ENCODE measurements at places on chromosomes 11 and 22.

- no peak for DNase-seq
Observed at GRCh38 chr11:119854521-119854920, 125.5 kb upstream of the NECTIN1 start.

- DNase-seq = no peak
Observed at GRCh38 chr11:40037005-40037404, 1422.4 kb downstream of the LRRC4C start.

GRCh38 chr11:1918436-1919315 lies 827 bp upstream of the TNNT3 start:
- DNase-seq = peak; percentile 8

- DNase-seq = peak; percentile 11
Observed at GRCh38 chr11:106697058-106697457, 321.2 kb downstream of the GUCY1A2 start.

DNA sequence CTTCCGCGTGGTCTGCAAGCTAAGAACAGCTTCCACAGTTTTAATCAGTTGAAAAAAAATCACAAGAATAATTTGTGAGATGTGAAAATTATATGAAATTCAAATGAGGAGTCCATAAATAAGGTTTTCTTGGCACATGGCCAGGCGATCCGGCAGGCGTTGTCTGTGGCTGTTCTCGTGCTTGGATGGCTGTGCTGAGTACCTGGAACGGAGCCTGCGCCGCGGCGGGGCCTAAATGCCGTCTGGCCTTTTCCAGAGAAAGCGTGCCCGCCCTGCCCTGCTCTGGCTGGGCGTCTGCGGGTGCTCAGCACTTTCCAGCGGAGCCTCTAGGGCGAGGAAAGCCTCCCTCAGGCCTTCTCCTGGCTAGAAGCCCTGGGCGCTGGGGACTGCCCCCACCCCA lies 41.8 kb downstream of the OSBPL5 start:
- no peak for DNase-seq

- DNase-seq = peak; percentile 94
Observed at GRCh38 chr11:70481625-70482528, 83.5 kb downstream of the CTTN start.

DNA sequence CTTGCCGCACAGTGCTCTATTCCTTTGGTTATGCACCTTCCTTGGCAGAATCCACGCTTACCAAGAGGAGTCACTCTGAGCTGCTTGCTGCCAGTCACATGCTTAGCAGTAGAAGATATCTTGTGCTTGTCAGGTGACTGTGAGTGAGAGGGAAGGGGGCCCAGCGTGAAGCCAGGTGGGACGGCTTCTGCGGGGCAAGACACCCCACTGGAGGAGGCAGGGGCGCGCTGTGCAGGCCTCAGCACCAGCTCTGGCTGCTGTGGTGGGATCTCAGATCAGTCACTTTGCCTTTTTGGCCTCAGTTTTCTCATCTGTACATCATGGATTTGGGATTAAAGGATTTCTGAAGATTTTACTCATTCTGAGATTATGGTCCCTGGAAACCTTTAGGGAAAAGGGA lies 63.9 kb upstream of the B3GAT1 start:
- no peak for DNase-seq

DNA sequence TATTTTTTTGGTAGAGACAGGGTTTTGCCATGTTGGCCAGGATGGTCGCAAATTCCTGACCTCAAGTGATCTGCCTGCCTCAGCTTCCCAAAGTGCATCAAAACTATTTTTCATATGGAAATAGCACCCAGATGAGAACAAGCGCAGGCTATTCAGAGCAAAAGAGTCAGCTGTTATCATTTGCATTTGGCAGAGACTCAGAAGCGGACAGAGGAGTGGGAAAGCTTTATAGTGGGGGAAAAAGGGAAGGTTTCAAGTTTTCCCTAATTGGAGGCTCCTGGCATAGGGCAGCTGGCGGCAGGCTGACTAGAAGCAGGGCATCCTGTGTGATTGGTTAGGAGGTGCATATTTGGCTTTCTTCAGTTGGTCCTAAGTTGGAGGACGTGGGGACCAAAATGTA lies 20.2 kb downstream of the ATG13 start:
- no peak for DNase-seq

GRCh38 chr22:39144101-39144767 lies 8.2 kb downstream of the CBX7 start:
- DNase-seq = peak; percentile 17

GRCh38 chr11:115164774-115165173 lies 339.4 kb downstream of the CADM1 start:
- no peak for DNase-seq

DNA sequence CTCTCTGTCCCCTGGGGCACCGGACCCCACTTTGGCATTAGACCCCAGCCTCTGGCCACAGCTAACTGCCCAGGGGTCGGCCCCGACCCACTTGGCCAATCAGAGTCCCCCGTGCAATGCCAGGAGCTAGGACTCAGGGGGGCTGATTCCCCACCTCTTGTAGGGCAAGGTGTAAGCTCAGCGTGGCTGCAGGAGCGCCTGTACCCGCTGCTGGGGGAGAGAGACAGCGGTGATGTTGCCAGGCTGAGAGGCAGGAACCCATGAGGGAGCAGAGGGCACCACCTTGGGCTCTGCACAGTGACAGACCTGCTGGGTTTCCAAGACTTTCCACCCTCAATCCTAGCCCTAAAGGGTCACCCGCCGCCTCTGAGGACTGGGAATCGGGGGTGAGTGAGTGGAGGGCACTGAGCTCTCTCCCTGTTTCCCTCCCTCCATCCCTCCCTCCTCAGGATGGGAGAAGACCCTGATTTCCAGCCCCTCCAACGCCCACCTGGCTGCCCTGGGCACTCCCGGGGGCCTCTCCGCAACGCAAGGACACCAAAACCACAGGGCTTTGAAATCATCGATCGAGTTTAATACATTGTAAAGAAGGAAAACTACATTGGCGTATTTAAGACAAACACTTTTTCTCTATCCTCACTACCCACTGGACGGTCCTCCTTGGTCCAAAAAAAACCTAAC lies 128.4 kb downstream of the ARHGAP8 start:
- no peak for DNase-seq

DNA sequence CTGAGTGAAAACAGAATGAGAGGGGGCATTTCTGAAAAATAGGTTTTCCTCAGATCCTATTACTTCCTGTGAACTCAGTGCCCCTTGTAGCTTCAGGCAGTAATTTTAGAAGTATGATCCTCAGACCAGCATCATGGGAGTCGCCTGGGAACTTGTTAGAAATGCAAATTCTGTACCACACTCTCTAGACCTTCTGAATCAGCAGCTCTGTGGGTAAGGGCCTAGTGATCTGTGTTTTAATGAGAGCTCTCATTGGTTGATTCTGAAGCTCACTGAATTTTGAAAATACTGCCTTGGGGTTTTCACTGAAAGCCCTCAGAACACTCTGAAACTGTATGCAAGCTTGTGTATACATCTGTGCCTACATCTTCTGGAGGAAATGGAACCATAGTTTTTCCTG lies 647.2 kb upstream of the ANO5 start:
- DNase-seq = no peak

DNA sequence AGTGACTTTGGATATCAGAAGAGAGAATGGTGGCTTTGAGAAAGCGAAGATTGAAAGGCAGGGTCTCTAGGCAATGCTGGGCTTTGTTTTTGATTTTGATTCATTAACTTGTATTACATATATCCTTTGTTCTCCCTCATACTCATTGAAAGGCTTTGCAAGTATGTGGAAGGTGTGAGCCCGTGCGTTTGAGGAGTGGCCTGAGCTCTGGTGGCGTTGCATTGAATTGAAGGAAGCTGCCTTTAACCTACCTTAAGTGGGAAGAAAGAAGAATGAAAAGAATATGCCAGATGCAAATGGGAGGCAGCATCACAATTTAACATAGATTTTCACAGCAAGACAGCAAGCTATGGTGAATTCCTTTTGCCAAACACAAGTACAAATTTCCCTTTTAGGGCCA lies 6.7 kb downstream of the MMP7 start:
- no peak for DNase-seq

GRCh38 chr11:64477675-64478074 lies 113.3 kb upstream of the SLC22A12 start:
- DNase-seq = no peak

GRCh38 chr22:49205483-49205800 lies 622.2 kb downstream of the BRD1 start:
- no peak for DNase-seq

DNA sequence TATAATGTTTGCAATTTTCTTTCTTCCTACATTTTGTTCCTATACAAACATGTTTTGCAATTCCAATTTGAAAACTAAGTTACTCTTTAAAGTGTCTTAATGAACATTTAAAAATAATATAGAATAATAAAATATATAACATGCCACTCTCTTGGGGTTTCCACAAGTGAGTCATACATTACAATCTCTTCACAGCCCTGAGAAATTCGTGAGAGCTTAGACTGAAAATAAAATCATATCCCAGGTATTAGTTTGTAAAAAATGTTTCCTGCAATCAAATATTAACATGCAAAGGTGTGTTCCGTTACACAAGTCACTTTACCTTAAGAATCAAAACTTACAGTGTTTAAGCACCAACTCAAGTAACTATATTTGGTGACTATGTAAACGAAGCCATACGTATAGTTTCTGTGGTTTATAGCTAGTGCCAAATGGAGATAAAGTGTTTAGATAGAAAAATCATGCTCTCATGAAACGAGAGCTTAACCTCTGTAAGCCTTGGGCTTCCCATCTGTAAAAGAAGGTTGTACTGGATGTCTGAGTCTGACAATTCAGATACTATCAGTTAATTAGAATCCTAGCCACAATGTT lies 253.6 kb upstream of the ANO3 start:
- no peak for DNase-seq

DNA sequence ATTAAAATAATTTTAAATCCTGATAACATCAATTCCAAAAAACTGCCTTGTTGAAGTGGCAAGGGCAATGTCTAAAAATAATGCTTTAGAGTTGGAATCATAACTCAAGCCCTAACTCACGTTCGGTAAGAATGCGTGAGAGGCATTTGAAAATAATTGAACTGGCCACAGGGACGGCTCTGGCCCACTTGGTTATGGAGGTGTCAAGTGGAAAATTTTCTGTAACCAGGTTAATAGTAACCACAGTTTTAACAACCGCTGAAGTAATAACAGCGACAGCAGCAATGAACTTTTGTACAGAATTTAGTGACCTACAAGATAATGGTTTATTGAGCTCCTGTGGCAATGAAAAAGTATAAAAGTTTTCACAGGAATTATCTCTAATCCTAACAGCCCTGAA lies 79.4 kb downstream of the ETS1 start:
- DNase-seq = no peak

DNA sequence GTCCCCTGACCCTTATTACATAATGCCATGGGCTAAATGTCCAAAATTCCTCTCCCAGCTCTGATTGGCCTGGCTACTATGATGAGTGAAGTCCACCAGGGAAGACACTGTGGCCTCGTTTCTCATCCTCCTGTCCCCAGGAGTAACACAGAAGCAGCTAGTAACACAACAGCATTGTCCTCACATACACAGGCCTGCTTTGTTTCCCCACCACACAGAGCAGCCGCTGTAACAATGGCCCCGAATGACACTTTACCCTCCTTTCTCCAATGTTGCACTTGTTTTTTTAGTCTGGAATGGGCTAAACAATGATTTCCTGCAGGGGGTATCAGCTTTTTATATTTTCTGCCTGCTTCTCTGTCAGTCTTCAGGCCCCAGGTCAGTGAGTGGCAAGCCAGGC lies at the start of gene PRR5L:
Gene PRR5L, plus strand, starts transcription at position 363 of the 400 bp plus-strand sequence. CDS start 104,834 bp downstream, outside the sequence.
- DNase-seq = no peak

- no peak for DNase-seq
Observed at GRCh38 chr22:44130076-44130711, 50.5 kb upstream of the PARVG start.

GRCh38 chr22:27881421-27881820 lies 37.6 kb downstream of the PITPNB start:
- no peak for DNase-seq

DNA sequence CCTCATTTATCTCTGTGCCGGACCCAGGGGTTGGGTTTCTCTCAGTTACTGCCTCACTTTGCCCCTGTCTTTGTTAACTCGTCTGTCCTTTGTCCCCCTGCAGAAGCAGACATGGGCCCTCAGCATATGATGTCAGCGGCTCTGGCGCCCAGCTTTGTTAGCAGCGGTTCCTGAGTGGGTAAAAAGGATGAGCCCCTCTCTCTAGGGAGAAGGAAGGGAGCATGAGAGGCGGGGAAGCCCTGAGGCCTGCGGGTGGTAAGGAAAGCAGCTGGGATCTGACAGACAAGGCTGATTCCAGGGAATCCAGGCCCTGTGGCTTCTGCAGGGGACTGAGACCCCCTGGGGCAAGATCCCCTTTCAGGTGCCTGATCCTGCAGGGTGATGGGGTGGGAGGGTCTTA lies 51.7 kb downstream of the MCM5 start:
- DNase-seq = no peak

DNA sequence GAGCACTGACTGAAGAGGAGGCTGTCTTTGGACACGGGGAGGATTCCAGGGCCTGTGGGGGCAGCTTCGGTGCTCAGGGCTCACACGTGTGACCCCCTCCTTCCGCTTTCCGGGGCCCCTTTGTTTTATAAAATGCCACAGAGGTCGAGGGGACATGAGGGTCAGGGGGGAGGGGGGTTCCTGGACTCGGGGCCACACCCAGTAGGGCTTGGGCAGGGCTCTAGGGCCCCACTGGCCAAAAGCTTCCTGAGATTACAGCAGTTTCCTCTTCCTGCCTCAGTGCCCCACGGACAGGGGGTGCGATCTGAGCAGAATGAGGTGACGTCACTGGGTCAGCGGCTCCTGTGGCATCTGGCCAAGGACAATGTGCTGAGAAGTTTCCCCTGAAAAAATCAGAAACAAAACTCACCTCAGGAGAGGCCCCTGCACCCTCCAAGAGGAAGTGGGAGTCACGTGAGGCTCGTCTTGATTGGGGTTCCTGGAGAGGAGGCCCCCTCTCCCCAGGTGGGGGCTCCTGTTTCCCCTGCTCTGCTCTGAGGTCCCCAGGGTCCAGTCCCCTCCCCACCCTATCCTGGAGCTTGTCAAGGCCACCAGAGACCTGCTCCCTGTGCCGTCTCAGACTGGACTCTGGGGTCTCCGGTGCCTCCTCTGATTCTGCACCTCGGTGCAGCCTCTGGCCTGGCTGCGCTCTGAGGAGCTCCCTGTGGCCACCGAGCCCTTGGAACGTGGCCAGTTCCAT lies 6.4 kb upstream of the IFITM3 start:
- no peak for DNase-seq

- DNase-seq = peak; percentile 94
Observed at GRCh38 chr11:58059007-58059350, 28.2 kb downstream of the OR6Q1 start.

DNA sequence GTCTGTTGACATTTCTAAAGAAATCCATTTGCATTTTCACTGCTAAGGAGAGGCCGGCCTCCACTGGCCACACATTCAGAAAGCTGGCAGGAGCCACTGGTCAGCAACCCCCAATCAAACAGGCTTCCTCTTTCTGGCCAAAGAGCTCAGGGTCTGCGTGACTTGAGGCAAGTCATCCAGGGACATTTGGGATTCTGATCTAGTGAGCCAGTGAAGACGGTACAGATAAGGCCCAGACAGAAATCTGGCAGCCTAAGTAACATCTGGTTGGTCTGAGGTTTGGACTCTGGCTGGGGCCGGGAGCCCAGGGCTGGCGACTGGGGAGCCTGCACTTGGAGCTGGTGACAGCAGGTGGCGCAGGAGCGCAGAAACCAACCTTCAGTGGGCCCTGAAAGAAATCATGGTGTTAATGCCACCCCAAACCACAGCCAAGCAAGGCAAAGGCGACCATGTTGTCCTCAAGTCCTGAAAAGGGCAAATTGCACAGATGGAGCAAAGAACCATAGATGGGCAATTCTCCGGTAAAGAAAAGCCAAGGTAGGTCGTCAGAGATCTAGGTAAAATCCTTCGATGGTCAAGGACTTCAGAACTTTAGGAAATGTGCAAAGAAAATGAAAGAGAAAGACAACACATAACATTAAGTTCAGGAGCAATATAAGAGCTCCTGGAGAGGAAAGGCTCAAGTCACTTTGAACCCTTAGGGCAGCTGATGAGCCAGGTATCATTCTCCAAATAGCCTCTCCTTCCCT lies 99.4 kb upstream of the BLID start:
- no peak for DNase-seq

Data from RCC 7860 (cell line).